Gastroesophageal sphincter (tissue), 4 donors: ENCODE measurements at places on chromosomes 2 and 18. TPM values are rescaled to one million over a fixed set of nuclear protein-coding genes. Genes with fewer than 3 reads are reported as not detected.

GRCh38 chr2:147696426-147696825 is 148.4 kb upstream of the ACVR2A start:
- ATAC-seq = no peak

DNA sequence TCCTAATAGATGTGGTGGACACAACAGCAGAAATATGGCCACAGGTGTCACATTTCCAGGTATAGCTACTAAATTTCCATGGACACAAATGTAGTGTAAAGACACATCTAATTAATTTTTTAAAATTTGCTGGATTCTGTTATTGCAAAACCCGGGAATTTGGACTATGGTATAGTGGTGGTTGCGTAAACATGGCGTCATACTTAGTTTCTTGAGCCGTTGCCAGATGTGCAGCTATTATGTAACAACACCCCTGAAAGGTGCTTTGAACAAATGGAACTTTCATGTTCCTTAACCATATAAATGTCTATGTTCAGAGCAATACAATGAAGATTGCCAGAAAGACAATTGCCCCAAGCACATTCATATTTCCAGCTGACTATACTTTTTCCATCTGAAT is 85.9 kb downstream of the HRH4 start:
- ATAC-seq = no peak

GRCh38 chr18:48468151-48468550 is 59.0 kb upstream of the ZBTB7C start:
- peak; percentile 26 for ATAC-seq

DNA sequence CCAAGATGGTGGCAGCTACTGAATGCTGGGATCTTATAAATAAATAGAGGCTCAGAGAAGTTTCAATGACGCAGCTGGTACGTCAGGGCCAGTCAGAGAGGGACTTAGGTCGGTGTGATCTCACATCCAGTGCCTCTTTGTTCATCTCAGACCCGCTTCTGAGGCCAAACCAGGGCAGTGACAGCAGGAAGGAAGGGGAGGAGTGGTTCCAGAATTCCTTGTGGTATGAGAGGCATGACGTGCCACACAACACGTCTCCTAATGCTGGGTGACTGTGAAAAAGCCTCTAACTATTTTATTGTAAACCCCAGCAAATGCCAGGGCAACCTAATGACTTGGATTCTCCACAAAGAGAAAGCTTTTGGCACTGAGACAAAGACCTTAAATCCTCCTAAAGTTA is 423.3 kb downstream of the LPIN1 start:
- ATAC-seq = peak; percentile 69

DNA sequence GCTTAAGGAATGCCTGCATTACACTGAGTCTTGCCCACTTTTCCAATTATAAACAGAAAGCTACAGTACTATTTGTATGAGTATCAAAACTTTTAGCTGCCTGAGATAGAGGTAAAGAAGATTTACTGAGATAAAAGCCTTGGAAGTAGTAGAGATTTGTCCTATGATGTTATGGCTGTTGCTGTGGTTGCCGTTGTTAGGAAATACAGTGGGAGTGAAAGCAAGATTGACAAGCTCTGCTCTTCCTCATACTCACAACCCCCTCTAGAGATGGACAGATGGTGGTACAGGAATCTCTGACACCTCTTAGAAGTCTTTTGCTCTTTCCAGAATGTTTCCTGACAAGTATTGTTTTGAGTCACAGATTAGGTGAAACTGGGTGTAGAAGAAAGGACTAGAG is 242.5 kb downstream of the RPIA start:
- ATAC-seq = no peak

DNA sequence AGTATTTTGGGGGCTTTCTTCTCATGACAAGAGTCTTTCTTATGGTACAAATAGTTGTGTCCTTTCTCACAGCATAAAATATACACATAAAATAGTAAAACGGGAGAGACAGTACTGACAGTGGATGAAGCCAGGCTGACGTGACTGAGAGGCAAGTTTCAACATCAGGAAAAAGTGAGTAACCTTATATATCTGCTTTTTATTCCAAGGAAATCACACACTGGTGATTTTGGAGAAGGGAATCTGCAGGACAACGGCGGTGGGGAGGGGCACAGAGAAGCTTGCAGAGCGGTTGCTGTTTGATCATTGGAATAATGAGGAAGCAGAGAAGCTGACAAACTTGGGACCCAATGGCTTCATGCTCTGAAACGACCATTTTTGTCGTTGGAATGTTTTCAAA is 130.6 kb upstream of the ZNF236 start:
- no peak for ATAC-seq

GRCh38 chr18:56393870-56394269 is 244.5 kb downstream of the TXNL1 start:
- no peak for ATAC-seq

The SLC8A1 gene
- total RNA-seq = 125 TPM
